ENCODE measurements at places on chromosomes 1 and 21.

DNA sequence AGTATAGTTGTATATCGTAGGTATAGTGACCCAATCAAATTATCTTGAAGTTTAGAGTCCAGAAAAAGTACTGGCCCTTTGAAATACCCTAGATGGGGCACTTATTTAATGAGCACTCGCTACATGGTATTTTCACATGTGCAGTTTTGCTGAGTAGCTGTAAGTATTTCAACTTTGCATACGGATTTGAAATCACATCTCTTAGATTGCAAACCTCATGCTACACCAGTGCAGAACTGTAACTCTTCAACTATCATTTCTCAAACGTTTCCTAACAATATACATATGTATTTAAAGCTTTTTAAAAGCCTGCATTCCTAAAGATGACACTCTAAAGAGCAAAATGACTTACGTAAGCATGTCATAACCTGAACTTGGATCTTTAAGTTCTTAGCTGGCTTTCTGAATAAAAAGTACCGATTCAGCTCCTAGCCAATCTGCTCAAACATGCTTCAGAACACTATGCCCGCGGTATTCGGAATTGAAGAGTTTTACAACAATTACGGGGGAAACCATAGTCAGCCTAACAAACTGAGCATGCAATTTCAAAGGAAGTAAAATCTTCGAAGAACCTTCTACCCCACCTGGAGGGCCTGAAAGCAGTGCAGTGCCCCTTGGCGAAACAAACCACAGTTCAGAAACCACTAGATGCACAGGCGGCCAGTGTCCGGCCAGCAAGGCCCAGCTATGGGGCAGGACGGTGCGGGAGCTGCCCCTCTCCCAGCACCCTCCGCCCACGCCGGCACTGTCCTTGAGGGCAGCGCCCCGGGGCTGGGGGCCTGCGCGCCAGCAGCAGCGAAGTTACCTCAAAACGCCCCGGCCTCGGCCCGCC lies 863 bp downstream of the FH start:
- DNase-seq: peak; percentile 12

DNA sequence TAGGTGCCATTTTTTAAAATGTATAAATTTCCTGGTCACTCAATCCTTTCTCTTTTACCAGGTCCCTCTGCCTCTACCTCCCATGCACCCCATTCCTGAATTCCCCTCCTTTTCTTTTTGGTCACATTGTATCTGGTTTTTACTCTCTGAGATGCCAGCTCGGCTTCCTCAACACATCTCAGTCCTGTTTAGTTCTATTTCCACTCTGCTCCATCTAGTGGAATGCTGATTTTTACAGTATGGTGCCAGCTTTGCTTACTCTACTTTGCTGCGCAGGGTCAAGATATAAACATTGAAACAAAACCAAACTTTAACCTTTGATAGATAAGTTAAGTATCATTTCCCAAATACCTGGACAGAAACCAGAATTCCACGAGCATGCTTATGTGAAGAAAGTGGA lies 96.0 kb downstream of the ESRRG start:
- DNase-seq: no peak

DNA sequence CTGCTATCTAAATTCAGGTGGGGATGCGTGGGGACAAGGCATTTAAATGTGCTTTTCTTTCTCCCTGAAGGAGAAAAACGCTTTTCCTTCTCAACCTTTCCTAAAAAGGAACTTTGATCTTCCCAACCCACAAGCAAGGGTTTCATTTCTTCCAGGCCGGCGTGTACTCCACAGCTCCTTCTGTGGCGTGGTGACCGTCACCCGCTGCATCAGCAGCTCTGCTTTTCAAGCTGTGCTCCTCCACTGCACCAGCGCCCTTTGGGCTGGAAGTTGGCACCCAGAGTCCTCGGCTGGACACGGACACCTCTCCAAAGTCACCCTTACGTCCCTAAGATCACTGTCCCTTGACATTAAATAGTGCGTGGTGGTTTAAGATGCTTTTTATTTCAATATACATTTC lies 54.3 kb downstream of the PEX14 start:
- no peak for DNase-seq

- no peak for DNase-seq
Observed at GRCh38 chr1:105122041-105122440, 1372.3 kb downstream of the AMY1C start.

DNA sequence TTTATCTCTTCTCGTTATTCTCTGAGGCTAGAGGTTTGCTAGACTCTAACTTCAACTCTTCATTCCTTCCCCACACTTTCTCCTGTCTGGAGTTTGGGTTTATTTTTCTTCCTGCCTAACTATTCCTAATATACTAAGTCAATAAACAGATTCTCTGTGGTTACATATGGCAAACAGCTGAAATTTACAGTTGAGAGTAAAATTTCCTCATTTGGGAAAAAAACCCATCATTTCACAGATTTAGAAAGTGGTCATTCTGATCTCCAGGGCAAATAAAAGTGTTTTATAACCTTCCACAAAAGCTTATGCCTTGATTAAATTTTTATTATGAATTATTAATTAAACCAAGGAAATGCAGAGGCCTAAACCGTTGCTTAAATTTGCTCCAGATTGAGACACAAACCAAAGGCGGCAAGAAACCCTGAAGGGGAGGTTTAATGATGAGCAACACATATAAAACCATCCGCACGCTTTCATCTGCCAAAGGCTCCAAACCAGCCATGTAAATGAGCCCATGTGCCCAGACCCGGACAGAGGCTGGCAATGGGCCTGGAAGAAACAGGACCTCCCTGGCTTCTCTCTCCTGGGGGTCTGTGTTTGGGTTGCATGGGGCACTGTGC lies 201.7 kb upstream of the LMO4 start:
- DNase-seq: no peak

- DNase-seq: no peak
Observed at GRCh38 chr1:10816743-10817369, 20.4 kb upstream of the CASZ1 start.

DNA sequence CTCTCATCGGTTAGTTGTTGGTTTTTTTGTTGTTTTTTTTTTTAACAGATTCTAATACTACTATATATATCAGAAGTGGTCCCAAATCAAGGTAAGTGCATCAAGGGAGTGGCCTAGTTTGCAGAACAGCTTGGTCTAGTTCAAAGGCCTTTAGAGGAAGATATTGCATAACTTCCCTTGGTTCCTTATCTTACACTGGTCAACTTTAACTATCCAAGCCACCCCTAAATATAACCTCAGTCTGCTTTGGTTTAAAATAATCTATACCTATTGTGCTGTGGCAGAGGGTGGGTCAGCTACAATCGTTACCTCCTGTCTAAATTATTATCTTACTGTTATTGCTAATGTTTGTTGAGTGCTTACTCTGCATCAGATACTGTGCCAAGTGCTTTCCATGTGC lies 6.9 kb downstream of the S100A12 start:
- no peak for DNase-seq

DNA sequence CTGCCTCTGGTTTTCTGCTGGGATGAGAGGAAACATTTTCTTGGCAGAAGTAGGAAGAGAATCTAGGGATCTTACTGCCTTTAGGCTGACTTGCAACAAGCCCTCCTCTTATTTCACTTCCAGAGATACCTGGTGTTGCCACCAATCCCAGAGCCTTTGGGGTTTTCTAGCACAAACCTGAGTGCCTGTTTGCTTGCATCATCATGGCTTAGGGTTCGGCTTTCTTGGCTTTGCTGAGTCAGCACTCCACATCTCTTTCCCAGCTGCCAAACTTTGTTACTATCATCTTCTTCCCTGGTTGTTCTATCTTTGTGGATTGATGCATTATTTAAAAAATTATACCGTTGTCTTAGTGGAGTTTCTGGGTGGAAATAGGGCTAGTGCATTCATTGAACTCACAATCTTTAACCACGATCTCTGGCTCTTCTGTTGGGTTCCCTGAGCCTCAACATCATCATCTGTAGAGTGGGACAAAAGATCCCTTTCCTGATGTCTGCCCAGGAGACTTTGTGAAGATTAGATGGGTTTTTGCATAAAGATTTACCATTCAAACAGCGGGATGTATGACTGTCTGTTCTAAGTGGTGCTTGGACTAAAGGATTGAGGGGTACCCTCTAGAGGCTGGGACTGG lies 76.6 kb upstream of the SELENON start:
- DNase-seq: no peak

DNA sequence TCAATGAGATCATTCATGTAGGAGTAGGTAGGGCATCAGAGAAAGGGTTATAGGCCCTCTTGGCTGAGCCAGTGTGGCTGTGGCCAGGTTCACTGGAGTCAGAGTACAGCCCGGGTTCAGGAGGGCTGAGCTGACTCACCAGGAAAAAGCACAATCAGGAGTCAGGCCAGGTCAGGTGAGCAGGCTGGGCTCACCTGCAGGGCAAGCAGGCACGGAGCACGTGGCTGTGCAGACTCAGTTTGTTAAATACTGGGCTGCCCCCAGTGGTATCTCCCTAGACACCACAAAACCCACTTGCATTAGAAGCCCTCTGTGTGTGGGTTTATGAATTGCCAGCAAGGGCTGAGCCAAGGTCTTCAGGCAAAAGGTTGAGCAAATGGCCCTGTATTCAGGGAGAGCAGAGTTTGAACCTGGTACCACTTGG lies 122.1 kb upstream of the SERBP1 start:
- no peak for DNase-seq

DNA sequence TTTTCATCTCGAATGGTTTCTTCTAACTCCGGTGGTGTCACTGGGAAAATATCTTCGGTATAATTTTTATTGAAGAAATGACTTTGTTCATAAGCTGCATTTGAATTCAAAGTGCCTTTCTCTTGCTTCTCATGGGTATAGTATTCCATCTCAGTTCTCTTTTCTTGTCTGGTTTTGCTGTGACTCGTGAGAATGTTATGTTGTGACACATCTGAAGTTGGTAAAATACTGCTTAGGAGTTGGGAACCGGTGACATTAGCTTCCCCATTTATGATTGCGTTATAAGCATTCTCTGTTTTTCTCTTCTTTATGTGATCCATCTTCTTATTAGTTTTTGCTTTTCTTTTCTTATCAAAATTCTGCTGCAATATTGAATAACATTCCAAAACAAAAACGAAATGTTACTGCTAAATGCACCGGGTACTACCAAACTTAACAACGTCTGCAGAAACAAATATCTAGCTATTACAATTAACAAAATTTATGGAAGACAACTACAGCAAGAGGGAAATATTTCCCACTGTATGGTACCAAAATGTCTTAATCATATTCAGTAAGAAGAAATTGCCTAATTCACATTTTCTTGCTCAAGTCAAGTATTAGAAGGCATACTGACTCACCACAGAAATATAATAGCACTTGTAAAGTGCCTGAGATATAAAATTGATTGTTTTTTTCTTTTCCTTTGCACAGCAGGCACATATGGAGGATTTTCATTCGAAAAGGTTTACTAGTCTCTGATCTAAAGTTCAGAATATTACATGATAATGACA lies 15.5 kb downstream of the LRIF1 start:
- no peak for DNase-seq

DNA sequence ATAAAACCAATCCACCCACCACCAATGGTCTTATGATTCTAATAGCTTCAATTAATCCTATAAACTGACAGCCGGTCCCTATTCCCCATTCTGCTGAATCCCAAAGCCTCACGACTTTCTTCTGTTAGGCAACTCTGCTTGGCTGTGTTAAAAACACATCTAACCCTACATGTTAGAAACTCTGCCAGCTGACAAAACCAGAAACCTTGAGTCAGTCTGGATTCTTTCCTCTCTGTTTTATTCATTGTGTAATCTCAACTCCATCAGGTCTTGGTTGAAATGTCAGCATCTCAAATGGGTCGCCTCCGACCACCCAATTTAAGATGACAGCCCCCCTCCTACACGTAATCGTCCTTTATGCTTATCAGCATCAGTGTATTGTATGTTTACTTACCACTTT lies 312.1 kb downstream of the DISC1 start:
- DNase-seq: no peak

- no peak for DNase-seq
Observed at GRCh38 chr1:166122873-166123466, 43.8 kb downstream of the FAM78B start.

DNA sequence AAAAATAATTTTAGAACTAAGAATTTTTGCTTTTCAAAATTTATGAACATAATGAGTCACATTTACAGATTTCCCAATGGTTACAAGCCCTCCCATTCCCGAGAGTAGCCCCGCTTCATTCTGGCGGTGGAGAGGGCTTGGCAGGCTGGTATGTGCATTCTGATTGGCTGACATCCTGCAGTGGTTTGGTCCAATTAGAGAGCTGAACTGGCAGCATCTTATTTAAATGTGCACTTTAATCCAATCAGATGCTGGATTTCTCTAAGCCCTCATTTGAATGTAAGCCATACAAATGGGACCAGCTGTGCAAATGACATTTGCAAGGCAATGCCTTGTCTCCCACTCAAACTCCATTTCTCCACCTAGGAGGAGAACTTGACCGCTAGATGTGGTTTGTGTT lies 18.0 kb upstream of the TRIM17 start:
- DNase-seq: no peak

- no peak for DNase-seq
Observed at GRCh38 chr1:51515312-51515960, 3.6 kb downstream of the EPS15 start.

GRCh38 chr1:22790232-22791008 lies 79.8 kb downstream of the EPHB2 start:
- DNase-seq: no peak

- DNase-seq: no peak
Observed at GRCh38 chr1:47738560-47739182, 258.5 kb downstream of the TRABD2B start.

DNA sequence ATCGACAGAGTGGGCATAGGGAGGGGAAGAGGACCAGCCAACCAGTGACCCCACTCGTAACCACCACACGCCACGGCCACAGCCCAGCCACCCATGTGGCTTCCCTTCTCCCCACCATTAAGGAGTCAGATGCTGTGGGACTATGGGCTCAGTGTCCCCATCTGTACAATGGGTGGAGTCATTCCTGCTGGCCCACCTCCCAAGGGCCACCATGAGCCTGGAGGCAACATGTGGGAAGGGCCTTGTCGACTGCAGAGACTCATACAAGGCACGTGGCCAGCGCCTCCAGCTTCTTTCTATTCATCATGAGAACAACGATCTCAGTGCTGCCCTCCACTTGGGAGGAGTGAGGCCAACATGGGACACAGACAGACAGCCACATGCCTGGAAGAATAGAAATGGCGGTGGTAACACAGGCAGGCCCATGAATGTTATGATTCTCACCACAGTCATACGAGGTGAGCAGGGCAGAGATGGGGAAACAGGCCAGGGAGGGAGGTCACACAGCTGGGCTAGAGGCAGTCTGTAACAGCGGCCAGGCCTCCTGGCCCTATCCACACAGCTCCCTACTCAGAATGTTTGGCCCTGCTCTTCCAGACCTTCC lies 16.1 kb downstream of the LRP8 start:
- DNase-seq: no peak

GRCh38 chr1:233561708-233562426 lies 52.0 kb upstream of the KCNK1 start:
- no peak for DNase-seq
